ENCODE measurements at places on chromosomes 3 and 15.

- DNase-seq, result no peak
Observed at GRCh38 chr15:93049914-93050578, 39.0 kb downstream of the RGMA start.

- DNase-seq, result no peak
Observed at GRCh38 chr3:192894676-192895075, 23.0 kb downstream of the MB21D2 start.

DNA sequence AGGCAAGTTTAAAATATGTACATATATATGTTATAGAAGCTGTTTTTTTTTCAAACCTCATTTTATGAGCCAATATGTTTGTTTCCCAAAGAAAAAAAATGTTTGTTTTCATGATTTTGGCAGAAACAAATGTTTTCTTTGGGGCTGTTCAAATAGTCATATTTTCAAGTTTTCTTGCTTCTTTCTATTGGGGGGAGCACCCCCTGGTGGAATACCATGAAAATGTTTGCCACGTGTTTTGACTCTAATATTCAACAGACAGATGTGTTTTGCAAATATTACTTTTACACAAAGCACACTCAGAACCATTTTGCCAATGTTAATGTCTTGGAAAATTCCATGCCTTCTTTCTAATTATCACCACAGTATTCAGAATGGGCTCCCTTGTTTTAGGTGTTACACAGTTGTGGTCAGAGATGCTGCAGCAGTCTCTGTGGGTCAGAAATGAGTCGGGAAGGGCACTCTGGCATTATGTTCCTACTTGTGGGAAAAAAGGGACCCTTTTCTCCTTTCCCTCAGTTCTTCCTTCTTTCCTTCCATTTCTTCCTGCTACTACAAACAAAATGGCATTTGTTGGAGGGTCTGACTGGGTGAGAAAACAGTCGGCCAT lies 817.0 kb downstream of the TUSC7 start:
- no peak for DNase-seq

DNA sequence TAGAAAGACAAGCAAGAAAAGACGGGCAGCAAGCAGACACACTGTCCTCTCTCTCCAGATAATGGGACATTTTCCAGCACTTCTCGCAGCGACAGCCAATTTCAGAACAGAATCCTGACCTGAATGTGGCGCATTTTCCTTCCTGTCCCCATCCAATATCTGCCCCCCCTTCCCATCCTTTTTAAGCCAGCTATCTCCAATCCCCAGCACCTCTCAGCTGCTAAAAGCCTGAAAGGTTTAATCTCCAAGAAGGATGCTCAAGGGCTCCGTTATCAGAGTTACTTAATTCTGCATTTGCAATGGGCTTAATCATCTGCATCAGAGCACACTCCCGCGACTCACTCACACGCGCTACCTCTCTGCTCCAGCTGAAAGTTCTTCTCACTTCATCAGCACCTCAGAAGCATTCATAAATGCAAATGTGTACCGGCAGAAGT lies 50.5 kb downstream of the SRGAP3 start:
- no peak for DNase-seq

GRCh38 chr3:170976190-170976519 lies 50.4 kb downstream of the SLC2A2 start:
- DNase-seq, result no peak

- DNase-seq, result no peak
Observed at GRCh38 chr15:35720019-35720418, 174.1 kb upstream of the DPH6 start.

GRCh38 chr3:136343446-136343845 lies 93.3 kb downstream of the PCCB start:
- no peak for DNase-seq

GRCh38 chr3:67382536-67382935 lies 271.9 kb downstream of the SUCLG2 start:
- no peak for DNase-seq

DNA sequence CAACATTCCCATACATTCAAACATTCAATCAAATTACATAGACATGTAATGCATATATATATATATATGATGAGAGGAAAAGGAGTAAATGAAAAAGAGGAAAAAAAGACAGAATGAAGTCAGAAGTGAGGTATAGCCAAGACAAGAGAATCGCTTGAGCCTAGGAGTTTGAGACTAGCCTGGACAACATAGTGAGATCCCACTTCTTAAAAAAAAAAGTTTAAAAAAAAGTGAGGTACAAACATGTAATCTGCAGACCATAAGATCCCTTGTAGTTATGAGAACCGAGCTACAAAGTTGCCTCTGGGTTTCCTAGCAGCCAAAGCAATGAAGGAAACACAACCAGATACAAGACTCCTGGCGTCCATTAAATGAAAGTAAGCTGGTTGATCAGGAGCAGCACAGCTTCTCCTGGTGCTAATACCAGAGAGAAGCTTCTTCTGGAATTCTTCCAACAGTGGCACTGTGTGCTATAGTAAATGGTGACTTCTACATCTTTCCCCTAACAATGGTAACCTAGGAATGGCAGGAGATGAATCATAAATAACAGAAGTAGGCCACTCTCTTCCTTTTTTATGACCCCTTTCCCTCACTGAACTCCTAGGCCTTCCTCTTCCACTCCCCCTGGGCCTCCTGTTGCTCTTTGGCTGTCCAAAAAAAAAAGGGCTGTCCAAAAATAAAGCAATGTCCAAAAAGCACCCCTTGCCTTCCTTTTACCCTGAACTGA lies 3.5 kb downstream of the KCNMB3 start:
- DNase-seq, result no peak

GRCh38 chr3:14113965-14114635 lies 10.6 kb downstream of the CHCHD4 start:
- no peak for DNase-seq

DNA sequence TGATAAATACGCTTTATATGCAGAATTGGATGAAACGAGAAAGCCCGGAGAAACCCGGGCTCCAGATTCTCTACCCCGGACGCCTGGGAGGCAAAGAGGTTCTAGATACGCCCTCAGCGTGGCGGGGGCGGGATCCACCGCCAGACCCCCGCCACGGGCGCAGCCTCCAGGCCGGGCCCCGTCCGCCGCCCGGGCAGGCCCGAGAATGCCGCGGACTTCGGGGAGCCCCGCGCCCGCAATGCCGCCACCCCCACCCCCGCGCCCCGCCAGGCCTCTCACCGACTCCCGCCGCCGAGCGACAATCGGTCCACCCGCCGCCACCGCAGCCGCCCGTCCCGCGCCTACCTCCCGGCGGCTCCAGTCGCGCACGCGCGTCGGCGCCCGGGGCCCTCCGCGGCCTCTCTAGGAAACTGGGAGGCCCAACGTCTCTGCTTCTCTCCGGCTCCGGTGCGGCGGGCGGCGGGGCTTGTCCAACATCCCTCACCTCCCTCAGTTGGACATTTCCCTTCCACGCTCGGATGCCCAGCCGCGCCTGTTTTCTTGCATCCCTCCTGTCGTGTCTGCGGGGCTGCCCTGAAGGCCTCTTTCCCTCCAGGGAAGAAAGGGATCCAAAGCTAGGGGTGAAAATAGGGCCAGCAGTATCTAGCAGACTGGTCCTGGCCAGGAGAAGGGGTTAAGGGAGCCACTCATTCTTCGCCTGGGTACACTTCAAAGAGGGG lies at the start of gene ZNF445:
Gene ZNF445 (minus strand): TSS at position 359 of the 719 bp plus-strand sequence. CDS start 22,121 bp downstream, outside the sequence.
- peak; percentile 61 for DNase-seq

GRCh38 chr3:4509043-4509442 lies 15.9 kb downstream of the ITPR1 start:
- DNase-seq, result no peak

DNA sequence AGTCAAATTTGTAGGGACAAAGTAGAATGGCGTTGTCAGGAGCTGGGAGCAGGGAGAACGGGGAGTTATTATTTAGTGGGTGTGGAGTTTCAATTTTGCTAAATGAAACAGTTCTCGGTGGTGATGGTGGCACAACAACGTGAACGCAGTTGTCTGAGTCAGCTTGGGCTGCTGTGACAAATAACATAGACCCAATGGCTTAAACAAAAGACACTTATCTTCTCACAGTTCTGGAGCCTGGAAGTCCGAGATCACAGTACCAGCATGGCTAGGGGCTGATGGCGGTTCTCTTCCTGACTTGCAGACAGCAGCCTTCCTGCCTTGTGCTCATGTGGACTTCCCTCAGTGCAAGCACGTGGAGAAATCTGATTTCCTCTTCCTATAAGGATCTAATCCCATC lies 90.2 kb downstream of the CHSY1 start:
- no peak for DNase-seq

DNA sequence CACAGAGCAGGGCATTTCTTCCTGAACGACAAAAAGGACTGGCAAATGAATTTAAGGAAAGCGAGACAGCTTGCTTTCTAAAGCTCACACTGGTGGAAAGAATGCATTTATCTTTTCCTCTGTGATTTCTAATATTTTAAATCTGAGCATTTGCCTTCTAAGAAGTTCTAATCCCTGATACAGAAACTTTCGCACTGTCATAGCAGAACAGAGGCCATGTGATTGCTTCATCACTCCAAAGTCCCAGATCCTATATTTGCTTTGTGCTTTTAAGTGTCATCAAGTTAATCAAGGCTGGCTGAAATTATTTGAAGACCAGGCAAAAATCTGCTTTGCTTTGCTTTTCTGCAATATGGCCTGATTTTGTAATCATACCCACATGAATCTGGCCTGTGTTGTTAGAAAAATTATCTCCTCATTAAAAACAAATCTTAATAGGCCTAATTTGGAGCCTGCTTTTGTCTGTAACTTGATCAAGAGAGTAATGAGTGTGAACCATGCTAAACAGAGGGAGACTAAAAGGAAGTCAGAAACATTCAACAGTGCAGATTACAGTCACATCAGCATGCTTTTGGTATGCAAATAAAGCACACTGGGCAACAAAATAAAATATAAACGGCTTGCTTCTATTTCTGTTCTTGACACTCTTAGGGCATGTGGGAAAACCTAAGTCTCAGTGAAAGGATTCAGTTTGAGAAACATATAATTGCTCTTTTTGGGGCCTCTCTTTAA lies 178.2 kb upstream of the ADAMTS9 start:
- DNase-seq, result no peak

DNA sequence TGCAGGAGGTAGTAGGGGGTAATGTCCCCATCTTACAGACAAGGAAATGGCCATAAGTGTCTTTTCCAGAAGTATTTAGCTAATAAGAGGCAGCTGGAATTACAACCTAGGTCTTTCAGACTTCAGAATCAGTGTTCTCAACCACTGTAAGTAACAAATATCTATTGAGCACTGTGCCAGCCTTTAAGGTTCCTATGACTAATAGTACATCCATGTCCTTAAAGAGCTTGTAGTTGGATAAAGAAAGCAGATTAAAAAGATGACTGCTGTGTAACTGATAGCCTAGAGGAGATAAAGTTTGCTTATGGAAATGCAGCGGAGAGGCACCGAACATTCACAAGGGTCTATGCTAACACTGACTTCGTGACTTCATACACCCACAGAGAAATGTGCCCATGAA lies 136.0 kb downstream of the KCNMB2 start:
- no peak for DNase-seq

DNA sequence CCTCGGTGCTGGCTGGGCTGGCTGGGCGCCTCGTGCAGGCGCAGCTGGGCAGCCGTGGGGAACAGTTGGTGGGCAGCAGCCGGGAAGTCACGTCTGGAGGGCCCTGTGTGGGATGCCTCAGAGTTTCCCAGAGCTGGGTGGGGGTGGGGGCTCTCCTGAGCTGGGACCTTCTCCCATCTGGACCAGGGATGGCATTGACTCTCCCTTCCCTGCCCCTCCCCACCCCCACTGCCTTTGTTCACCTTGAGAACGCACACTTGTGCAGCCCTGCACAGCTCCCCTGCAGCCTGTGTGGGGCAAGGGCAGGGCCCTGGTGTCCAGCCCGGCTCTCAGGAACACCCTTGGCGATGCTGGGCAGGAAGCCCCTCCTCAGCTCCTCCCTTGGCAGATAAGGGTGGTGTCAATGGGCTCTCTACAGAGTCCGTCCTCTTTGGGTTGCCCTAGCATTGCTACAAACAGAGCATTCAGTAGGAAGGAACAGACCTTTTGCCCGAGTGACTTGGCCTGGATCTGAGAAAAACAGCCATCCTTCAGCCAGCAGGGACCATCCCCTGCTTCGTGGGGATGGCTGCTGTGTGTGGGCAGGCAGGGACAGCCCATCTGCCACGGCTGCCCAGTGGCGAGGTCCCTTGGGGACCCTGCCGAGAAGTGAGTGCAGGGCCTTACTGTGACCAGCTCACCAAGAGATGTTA lies 25.5 kb upstream of the KLF13 start:
- no peak for DNase-seq

DNA sequence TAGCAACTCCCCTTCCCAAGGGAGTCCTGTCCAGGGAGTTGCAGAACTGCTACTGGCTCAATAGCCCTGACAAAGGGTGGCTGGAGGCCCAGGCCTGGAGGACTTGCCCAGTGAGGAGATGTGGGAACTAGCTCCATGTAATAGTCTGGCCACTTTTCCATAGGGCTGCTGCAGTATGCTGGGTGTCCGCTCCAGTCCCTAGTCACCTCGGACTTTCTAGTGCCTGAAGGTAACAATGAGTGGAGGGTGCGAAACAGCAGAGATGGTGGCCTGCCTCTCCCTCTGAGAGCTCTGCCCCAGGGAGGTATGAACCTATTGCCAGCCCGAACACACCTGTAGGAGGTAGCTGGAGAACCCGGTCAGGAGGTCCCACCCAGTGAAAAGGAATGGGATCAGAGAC lies 42.0 kb upstream of the GCSAM start:
- DNase-seq, result no peak

Data from T-helper 9 cell (primary cell).